SJCRH30 (cell line): ENCODE measurements at places on chromosomes 5 and 9.

- peak; percentile 36 for DNase-seq
Observed at GRCh38 chr9:10562581-10563343, 50.0 kb downstream of the PTPRD start.

- no peak for DNase-seq
Observed at GRCh38 chr5:3601061-3601710, 5.6 kb downstream of the IRX1 start.

DNA sequence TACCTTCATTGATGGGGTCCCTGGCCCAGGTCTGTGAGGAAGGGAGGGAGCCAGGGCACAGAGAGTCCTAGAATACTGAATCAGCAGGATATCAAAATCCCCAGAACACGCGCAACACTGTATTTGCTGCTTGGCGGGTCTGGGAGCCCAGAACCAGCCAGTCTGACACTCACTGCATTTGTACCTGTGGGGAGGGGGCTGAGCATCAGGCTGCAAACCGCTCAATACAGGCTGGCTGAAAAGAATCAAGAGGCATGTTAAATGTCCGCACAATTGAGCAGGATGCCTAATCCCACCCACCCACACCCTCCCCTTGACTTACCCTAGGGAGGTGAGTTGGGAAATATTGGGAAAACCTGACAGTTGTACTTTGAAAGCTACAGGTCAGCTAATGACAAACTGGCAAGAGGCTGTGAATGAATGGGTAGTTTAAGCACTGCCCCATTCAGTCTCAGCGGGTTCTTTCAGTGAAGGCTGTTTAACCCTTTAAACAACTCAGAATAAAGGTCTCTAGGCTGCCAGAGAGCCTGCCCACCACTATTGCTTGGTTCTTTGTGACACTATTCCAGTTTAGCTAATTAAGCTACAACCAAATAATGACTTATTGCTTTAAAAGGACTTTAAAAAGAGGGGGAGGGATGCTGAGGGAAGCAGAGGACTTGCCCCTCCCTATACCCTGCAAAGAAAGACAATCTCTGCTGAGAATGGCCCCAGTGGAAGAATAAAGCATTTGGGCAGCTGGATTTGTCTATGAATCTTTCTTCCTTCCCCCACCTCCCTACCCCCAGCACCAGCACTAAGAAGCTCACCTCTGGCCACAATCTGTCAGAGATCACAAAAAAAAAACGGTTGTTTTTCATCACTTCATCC is 5.0 kb downstream of the SPRY4 start:
- no peak for DNase-seq

GRCh38 chr5:33205727-33206410 is 234.9 kb upstream of the TARS1 start:
- DNase-seq = no peak

DNA sequence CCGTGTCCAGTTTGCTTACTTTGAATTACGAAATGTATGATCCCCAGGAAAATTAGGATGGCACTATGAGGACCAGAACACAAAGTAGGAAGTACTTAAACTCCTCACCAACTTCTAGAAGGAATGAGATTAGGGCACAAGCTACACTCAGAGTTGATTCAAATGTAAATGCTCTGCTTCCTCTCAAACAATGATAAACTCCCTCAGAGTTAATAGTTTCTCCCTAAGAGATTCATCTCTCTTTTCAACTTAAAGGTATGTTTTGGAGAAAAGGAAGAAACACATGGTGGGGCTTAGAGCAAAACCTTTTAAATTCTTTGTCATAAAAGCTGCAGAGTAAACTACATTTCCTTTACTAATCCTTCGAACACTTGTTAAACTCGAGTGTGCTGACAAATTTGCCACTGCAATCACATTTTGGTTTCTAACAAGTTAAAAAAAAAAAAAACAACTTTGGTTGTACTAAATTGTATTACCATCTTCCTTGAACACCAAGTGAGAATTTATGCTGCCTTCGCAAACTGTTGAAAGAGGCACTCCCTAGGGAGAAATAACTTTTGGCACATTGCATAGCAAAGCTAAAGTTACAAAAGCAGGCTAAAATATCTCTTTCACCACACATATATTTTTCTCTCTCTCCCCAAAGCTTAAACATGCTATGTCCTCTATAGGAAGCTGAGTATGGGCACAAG is 66.6 kb downstream of the DENND1A start:
- peak; percentile 62 for DNase-seq
